Right kidney (tissue), 9 donors: ENCODE measurements at places on chromosomes 7 and 10.
A peak's percentile ranks its signal among the peaks of the same experiment; 100 is the strongest.

GRCh38 chr10:64659311-64659710 lies 1138.1 kb downstream of the REEP3 start:
- no peak for DNase-seq

DNA sequence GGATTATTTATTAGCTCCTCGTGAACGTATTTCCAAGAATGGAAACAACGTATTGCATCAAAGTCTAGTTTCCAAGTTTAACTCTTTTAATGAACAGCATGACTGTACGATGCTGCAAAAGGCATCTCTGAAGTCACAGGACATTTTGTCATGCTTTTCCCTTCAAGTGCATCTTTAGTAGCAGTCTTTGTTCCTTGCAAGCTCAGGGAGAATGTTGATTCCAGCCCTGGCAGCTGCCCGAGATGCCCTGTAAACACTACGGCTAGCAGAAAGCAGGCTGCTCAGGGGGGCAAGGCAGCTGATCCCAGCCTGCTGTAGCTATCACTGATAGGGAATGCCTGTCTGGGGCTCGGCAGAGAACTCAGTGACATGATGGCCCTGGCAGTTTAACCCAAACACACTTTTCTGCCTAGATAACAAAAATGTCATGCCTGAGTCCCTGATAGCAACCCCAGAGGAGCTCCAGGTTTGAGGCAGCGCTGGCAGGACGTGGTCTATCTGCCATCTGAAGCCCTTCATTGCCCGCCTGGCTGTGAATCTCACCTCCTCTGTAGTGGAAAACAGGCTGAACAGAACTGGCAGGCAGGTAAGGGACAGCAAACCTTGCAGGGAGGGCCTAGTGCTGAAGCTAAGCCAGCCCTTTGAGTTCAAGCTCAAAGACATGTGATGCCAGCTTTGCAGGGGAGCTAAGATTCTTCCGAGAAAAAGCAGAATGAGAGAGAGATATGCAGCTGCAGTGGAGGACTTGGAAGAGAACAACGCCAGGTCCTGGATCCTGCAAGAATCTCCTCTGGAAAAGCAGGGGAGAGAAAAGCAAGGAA lies 264.6 kb downstream of the SNX10 start:
- DNase-seq: peak; percentile 42

DNA sequence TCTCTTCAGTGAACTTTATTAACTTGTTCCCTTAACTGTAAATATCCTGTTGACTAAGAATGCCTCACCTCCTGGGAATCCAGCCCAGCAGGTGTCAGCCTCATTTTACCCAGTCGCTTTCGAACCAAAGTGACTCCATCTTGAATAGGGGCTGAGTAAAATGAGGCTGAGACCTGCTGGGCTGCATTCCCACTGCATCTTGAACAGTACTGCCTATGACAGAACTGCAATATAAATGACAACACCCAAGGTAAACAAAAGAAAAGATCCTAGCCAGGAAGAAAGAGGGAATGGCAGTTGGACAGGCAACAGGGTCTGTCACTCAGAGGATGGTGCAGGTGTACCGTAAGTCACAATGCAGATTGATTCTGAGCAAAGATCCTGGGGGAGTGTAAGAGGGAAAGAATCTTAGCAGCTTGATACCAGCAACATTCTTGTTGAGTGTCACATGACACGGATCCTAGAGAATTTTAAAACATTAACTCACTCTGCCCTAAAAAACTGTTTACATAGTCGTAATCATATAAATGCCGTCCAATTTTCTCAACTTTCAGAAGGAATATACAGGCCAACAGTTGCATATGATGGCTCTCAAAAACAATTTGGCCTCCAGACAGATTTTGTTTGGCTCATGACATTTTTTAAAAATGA lies 4.4 kb upstream of the FAM107B start:
- DNase-seq: no peak

DNA sequence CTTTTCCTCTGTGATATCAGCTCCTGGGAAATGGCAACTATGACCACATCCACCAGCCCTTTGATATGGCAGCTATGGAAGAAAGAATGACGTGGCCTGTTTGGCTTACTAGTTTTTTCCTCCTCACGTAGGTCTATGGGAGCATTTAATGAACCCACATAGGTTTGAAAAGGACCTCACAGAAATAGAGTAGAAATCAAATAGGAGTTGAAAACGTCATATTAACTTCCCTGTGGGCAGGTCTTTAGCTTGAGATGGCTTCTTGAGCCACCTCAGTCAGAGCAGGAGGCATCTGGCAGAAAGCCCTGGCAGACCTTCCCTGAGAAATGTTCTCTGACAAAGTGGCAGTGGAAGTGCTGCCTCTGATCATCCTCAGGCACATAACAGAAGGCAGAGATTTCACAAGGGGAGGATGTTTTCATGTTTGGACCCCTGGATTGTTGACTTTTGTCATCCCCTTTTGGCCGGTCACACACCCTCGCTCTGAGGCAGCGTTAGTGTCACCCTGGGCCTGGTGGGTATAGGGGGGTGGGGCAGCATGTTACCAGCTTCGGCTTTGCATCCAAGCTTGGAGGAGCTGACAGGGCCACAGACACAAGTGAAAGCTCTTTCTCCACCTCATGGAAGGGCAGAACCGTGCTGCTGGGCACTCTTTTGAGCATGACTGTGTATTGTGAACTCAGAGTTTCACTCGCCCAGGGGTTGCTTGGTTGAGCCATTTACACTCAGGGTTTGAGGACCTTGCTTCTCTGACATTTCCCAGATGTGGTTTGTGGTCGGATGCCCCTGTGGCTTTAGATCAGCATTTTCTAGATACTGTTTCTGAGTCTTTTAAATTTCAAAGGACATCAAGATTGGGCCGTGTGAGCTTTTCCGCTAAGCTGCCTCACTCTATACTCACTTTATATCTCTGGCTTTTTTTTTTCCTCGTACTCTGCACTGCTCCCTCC lies 184.2 kb downstream of the STK31 start:
- DNase-seq: no peak

- DNase-seq: no peak
Measured at GRCh38 chr10:121442086-121442935, 155.9 kb downstream of the FGFR2 start.

DNA sequence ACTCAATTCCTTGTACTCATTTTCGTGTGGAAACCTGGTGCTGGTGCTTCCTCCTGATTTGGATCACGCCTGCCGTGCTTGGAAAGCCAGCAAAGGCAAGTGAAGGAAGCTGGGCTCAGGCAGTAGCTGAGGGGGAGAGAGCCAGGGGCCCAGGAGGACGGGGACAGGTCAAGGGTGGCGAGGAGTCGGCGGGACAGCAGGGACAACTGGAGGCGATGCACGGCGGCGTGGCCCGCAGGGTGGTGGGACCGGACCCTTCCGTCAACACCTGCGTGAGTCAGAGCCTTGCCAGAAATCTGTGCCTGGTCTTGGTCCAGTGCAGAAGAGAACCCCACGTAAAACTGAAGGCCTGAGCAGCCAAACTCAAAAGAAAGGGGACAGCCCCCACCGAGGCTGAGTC lies 309.7 kb upstream of the SHH start:
- DNase-seq: no peak

- DNase-seq: no peak
Measured at GRCh38 chr10:49592726-49593563, 17.2 kb upstream of the SLC18A3 start.

DNA sequence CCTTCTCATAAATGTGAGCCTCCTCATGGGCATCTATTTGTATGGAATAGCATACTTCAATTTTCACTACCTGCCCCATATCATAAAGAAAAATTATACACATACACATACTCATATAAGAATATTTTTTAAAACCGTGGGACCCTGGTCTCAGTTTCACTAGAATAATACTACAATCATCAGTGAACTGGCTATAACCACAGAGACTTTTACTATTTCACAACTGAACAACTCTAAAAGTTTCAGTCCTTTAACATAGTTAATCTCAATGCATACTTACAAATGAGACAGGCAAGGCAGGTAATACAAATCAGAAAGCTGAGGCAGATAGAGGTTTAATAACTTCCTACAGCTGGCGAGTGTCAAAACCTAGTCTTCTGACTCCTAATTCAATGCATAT lies 83.1 kb downstream of the LRRN3 start:
- DNase-seq: no peak

GRCh38 chr7:95545007-95545615 lies 51.2 kb downstream of the PDK4 start:
- peak; percentile 42 for DNase-seq

DNA sequence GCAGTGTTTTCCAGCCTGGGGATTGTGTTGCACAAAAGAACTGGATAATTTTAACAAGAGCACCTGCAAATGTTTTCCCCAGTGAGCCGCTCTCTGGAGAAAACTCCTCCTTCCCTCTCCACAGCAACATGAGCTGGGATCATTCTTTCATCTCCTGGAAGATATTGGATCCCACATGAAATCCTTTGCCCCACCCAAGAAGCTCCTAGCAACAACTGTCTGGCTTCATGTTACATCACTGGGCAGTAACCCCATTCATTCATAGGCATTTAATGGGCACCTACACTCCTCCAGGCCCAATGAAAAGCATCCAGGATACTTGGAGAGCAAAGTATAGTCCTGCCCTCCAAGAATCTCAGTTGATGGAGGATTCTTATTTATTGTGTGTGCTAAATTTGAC lies 27.2 kb downstream of the LSM5 start:
- DNase-seq: no peak

DNA sequence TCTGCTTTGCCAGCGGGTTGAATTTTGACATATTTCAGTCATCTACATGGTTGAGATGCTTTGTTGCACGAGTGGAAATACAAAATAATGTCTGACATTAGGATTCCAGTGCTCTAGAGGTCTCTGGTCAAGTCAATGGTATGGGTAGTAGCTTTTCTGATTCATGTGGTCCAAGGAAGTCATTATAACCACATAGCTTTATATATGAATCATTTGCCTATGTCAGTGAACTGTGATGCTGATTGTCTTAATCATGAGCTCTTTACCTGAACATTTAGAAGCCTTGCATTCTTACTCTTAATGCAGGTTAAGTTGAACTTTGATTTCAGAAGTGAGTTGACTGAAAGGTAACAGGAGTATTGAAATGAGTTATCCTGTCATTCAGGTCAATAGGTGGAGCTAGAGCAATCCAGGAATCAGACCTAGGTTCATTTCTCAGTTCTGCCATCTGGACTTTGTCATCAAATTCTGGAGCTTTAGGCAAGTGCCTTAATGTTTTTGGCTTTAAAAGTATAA lies 3.3 kb downstream of the MAPK8 start:
- DNase-seq: no peak

DNA sequence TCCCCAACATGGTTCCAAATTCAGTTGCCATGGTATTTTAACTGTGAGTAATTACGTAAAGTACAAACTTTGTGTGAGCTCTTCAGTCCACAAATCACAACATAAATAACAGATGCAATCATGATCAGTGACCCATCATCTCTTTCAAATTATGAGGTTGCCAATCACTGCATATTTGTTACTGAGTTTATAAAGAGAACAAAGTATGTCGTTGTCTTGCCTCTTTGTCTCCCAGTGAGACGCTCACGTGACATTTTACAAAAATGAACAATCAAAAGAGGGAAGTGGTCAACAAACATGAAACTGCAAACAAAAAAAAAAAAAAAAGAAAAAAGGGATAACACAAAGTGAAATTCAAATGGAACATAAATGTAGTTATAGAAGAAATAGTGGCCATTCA lies 122.7 kb upstream of the PDSS1 start:
- DNase-seq: no peak

GRCh38 chr10:6833458-6834011 lies 253.5 kb upstream of the PRKCQ start:
- DNase-seq: no peak

GRCh38 chr7:158206341-158206740 lies 381.3 kb downstream of the PTPRN2 start:
- DNase-seq: no peak

DNA sequence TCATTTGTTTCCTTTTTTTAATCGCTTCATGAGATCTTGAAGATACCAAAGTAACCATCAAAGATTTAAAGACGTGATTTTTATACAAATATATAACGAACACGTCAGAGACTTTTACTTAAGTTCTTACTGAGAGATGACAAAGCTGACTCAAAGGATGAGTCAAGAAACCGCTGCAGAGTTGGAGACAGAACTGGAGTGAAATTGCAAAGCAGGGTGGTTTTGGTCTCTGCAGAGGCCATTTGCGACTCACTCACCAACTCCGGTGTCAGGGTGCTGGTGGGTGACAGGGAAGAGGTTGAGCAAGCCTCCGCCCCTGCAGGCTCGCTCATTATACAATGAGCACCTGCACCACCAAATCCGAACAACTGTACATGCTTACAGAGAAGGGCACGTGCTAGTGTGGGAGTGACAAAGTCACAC lies 75.2 kb downstream of the DNAJB6 start:
- DNase-seq: no peak

GRCh38 chr10:111323389-111323966 lies 246.6 kb downstream of the ADRA2A start:
- no peak for DNase-seq

DNA sequence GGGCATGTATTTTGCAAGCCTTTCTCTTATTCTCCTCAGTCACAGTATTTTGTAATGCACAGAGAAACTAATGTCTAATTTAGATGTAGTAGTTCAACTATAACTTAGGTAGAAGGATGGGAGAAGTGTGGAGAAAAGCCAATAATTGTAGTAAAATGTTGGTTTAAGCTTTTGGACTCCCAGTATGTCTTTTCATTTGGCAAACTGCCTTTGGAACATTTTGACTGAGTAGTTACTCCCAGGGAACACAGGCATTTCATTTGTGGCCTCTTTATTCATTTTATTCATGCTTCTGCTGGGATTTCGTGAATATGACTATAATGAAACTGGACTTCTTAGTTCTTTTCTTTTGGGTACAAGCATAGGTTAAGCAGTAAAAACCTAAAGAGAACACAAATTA lies 79.0 kb downstream of the EXOC4 start:
- DNase-seq: no peak

GRCh38 chr7:29335188-29336083 lies 140.9 kb downstream of the CHN2 start:
- DNase-seq: no peak

GRCh38 chr7:47088329-47089067 lies 493.4 kb downstream of the TNS3 start:
- peak; percentile 58 for DNase-seq

DNA sequence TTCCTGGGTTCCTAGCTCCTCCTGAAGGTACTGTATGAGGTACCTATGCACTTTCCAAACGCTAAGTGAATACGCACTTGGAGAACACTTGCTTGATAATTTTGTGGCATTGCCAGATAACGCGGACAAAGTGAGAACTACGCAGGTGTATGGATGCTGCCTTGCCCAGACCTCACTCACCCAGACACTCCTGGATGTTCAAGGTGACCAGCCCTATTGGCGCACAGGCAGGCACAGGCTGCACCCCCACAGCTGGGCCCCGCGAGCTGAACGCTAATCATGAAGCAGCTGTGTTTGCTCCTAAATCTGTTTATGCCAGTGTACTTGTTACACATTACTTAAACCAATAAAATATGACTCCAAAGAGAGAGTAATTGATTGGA lies 27.3 kb downstream of the DIP2C start:
- no peak for DNase-seq

- no peak for DNase-seq
Measured at GRCh38 chr7:158358926-158359645, 228.5 kb downstream of the PTPRN2 start.

DNA sequence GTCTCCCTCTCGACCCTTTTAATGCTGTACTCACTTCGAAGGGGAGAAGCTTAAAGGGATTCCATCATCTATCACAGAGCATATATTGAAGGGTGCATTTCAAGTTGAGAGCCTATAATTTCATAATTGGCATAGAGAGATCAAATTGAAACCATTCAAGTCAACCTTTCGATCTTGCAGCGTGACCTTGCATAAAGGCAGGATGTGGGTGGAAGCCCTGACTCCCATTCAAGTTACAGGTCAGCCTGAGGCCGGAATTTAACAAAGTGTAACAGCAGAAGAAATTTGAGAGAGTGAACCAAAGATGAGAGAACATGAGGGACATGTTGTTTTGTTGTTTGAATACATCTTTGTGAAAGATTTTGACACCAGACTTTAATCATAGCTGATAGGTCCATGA lies 195.3 kb upstream of the TPK1 start:
- peak; percentile 4 for DNase-seq
